Effector memory CD4-positive, alpha-beta T cell (primary cell): ENCODE measurements at places on chromosomes 5 and 9.

DNA sequence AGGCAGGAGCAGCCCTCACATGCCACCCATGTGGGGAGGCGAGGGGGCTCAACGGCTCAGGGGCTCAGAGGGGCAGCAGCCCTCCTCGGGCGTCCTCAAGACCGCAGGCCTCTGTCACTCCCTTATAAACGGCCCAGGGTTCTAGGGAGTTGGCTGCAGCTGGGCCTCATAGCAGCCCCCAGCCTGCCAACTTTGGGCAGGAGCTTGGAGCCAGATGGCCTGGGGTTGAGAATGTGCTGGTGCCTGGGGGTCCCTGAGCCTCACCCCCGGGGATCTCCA, 51.0 kb upstream of the RNU6ATAC start:
- no peak for DNase-seq

DNA sequence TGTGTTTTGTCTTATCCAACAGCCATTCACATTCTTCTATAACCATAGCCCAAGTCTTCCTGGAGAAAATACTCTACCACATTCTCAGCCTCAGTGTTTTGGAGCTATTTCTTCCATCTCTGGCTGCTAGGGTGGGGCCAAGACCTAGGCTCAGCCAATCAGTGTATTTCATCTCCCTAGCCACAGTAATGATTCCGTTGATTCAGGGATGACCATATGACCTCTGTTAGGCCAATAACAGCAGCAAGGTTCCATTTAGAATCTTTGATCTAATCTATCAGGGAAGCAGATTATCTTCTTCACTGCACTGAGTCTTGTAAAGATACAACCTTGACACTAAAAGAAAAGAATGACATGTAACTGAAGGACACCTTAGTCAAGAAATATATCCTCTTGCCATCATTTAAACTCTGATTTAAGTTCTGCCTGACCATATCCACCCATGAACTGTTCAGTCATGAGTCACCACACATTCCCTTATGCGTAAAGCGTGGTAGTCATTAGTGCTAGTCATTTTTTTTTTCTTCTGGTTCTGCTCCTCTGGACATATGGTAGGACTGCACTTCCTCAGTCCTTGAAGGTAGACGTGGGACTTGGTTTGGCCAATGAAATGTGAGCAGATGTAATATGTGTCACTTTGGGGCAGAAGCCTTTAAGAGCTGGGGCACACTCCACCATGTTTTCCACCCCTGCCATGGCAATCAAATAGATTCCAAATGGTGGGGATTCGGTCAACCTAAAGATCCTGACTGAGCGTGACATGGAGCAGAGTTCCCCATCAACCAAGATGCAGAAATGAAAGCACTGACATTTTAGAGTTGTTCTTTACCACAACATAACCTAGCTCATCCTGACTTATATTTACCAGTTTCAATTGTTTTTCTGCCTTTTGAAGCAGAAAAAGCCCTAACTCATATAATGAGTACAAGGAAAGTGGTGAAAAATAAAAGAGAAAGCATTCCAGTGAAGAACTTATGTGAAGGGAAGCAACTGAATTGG, 12.7 kb upstream of the PRELID2 start:
- no peak for DNase-seq

DNA sequence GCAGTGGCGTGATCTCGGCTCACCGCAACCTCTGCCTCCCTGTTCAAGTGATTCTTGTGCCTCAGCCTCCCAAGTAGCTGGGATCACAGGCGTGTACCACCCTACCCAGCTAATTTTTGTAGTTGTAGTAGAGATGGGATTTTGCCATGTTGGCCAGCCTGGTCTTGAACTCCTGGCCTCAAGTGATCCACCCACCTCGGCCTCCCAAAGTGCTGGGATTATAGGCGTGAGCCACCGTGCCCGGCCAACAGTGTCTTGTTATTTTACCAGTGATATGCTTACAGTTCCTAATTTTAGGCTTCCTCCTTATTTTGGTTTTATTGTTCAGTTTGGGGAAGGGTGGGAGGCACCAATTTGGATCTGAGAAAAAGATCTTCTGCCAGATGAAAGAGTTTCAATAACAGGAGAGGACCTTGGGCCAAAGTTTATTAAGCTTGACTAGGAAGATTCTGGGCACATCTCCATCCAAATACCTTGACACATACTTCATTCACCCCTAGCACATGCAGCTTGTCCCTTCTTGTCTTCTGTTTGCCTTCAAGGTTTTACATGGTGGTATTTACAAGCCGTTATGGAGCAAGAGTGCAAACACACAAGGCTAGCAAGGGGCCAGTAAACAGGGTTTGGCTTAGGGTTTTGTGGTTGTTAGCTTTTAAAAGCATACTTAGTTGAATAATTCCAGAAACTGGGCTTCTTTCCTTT, 168.1 kb upstream of the DMRT1 start:
- DNase-seq: no peak

DNA sequence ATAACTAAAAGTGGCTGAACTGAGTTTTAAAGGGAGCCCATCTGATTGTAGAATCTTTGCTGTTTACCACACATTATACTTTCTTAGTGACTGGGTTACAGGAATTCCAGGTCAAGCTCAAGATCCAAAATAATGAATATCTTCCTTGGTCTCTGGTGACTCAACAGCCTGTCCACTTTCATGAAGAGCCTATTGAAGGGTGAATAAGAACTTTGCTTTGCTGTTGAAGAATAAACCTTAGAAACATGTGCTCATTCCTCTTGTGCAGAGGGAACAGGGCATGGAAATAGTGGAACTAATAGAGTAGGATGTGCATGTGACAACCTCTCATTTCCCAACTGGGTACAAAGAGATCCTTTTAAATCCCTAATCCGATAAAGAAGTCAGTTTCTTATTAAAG, 21.4 kb downstream of the ALDH1A1 start:
- DNase-seq: no peak

DNA sequence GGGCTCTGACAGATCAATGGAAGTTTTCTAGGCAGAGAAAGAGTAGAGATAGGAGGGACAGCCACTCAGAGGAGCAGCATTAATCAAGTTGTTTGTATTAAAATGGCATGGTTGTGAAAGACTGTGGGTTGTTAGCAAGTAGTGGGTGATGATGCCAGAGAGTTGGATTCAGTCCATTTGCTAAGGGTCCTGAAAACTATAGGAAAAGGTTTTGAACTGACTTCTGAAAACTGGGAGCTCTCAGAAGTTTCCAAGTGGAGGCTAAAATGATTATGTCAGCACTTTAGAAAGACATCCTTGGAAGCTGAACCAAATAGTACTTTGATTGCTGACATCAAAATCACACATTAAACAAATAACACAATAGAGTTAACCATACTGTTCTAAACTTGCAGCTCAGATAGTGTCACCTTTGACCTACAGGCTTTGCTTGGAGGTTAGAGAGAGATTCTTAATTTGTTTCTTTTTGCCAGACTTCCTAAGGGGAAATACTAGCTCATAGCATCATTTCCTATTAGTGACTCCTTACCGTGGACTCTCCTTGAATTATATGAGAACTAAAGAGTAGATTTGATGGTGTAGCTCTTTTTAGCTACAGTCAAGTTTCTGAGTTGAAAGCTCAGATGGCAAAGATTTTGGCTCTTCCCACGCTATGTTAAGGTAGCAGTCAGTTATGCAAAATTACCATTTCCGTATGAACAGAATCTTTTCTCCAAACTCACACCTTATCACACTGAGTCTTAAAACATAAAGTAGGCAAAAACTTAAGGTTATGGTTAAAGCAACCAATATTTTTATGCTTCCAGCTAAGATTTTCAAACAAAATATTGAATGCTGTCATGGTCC, 277.1 kb downstream of the NR3C1 start:
- no peak for DNase-seq

DNA sequence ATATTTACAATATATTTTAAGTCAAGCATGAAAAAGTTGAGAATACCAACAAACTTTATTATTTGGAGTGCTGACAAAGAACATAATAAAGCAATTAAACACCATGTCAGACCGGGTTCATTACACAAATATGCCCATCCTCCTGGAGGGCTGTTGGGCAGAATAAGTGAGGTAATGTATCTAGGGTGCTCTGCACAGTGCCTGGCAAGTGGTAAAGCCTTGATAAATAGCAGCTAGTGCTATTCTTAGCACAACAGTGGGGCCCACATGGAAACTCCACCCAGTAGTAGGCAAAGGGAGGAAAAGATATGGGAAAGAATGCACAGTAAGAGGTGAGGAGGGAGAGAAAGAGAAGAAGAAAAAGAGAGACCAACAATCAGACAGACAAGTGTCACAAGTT, 97.7 kb downstream of the SLC1A3 start:
- DNase-seq: no peak

- DNase-seq: no peak
These were observed 142.6 kb downstream of the OR2K2 start for GRCh38 chr9:111187376-111187775.

DNA sequence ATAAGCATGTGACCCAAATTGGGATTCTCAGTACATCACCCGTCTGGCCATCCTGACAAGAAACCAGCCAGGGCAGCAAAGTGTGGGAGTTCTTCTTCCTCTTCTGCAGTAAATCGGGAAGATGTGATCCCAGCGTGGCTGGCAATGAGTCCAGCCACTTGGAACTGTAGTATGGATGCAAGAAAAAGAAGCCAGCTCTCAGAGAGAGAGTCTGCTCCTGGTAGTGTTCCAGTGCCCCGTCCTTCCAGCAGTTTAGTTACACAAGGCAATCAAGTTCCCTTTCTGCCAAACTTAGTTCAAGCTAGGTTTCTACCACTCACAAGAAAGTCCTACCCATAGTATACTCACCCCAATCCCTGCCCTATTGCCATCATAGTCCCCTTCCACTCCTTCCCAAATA, 65.6 kb downstream of the CDK5RAP2 start:
- no peak for DNase-seq

DNA sequence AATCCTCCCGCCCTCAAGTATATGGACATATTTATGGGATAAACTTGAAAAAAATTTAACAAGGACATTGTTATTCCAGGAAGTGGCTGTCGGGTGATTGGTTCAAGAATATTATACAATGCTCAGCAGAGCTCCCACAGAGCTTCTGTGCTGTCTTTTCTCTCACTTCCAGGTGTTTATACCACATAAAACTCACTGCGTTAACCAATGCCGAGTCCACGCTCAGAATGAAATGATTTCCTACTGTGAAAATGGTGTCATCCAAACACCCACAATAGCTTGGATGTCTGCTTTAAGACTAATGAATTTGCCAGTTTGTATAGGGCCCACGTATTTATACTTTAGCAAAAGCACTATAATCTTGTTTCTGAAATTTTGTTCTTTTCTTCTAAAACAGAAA, 368.2 kb downstream of the NDUFS4 start:
- no peak for DNase-seq

DNA sequence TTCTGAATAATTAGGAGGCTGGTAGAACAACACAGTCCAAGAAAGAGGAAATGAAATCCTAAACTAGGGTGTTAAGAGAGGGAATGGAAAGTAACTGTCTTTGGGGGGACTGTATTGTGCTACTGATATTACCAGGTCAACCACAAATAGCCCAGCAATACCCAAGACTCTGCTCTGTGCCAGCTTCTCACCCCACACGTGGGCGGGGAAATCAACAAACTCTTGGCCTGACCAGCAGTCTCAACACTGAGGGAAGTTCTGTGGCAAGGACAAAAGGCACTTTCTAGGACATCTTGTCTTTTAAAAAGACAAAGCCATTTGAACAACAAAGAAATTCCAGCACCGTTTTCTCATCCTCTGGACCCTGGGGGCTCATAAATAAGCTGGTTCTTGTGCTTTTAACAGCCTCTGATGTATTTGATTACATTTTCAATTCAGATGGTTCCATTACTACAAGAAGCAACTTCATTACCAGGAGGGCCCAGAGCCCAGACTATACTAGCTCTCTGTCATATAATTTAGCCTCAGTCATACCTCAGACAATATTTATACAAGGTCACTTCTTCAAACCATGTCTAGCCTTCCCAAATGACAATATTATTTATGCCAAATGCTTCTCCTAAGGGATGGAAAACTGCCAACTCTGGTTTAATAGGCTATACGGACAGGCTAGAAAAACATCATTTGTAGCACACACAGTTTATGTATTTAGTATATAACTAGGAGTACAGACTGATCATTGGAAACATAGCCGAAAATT, 297.8 kb downstream of the CWC27 start:
- DNase-seq: no peak

GRCh38 chr5:35205606-35206005, 24.7 kb downstream of the PRLR start:
- DNase-seq: no peak

- no peak for DNase-seq
These were observed 109.4 kb downstream of the FEM1C start for GRCh38 chr5:115435065-115435777.

DNA sequence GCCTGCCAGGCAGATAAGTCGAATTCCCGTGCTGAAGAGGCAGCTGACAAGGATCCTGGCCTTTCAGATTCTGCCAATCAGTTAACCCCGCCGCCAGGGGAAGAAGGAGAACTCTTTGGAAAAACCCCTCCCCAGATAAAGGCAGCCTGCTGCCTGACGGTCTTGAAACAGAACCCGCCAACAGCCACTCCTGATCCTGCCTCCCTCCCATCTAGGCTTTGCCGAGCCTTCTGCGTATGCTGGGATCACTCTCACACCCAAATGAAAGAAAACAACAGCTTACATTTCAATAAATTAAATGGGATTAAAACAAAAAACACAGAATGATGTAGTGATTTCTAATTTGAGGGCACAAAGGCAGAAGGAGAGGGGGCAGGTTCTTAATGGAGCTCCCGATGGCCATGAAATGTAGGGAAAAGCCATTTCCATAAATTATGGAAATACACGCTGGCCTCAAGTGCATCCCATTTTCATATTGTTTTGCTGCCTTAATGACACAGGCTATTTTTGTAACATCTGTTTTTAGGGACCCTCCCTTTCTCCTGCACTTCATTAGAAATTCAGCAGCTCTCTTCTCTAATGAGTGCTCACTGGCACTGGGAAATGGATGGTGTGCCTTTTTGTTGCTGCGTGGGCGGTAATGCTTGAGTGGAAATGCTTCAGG, 319.1 kb downstream of the MED10 start:
- no peak for DNase-seq
